Neural progenitor cell (in vitro differentiated cells): ENCODE measurements at places on chromosomes 2 and 18. TPM values are rescaled to one million over a fixed set of nuclear protein-coding genes. Genes with fewer than 3 reads are reported as not detected.

- DNase-seq = no peak
These were observed 502.6 kb upstream of the RAB12 start for GRCh38 chr18:8106603-8107002.

DNA sequence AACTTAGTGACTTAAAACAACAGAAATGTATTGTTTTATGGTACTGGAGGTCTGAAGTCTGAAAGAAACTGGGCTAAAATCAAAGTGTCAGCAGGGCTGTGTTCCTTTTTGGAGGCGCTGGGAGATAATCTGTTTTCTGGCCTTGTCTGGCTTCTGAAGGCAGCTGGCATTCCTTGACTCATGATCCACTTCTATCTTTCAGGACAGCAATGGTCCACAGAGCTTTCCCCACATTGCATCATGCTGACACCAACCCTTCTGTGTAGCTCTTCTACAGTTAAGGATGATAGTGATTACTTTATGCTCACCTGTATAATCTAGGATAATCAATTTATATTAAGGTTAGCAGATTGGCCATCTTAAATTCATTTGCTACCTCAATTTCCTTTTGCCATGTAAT lies 392.1 kb downstream of the TDRD15 start:
- DNase-seq = peak; percentile 5

GRCh38 chr18:6795307-6795706 lies 65.8 kb downstream of the ARHGAP28 start:
- no peak for DNase-seq

NLRC4 gene
- not detected in 2 replicates for total RNA-seq

DNA sequence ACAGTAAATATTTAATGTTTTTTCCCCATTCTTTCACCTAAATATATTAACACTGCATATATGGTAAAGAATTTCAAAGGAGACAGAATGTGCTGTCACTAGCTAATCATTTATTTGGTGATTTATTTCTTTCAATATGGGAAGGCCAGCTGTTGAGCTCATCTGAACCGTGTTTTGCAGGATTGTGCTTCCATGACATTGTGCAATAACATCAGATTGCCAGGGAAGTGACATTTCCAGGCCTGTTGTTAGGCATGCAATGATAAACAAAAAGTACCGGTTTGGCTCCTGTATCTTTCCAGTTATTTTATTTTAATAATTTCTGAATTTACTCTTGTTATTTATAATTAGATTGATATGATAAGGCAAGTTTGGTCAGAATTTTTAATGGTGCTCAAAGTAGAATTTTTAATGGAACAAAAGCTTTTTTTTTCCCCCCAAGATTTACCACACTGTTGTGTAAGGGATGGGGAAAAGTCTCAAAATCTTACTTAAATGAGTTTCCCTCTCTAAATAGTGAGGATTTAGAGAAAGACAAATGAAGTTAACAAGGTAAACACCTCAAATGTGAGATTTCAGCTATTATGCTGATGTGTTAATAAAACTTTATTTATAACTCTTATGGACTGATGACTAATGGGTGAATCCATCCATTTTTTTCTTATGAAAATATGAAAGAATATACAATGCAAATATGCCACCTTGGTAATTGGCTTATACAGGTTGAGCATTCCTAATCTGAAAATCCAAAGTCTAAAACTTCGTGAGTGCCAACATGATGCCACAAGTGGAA lies 52.7 kb downstream of the MALT1 start:
- DNase-seq = no peak

ZEB2 gene
- total RNA-seq = 72.9 and 106 TPM in 2 replicates

DNA sequence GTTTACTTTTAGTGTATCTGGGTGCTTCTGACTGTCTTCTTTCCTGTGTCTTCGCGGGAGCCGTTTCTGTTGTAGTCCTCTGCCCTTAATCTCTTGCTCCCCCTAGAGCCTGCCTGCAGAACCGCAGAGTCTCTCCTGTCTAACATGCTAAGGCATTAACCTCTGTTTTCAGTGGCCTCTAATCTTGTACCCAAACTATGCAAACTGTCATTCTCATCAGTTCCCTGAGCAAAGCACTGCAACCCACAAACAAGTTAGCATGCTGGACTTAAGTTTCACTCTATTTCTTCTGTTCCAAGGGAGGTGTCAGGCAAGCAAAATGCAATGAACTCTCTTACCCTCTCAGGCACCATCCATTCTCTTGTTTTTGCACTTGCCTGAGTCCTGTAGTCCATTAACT lies 138.4 kb downstream of the OTX1 start:
- peak; percentile 70 for DNase-seq

RAPGEF4 gene
- 1.1 and 1.8 TPM in 2 replicates for total RNA-seq

VIT gene
- total RNA-seq = not detected in 2 replicates

- no peak for DNase-seq
These were observed 58.8 kb upstream of the HDAC4 start for GRCh38 chr2:239459606-239460005.

DNA sequence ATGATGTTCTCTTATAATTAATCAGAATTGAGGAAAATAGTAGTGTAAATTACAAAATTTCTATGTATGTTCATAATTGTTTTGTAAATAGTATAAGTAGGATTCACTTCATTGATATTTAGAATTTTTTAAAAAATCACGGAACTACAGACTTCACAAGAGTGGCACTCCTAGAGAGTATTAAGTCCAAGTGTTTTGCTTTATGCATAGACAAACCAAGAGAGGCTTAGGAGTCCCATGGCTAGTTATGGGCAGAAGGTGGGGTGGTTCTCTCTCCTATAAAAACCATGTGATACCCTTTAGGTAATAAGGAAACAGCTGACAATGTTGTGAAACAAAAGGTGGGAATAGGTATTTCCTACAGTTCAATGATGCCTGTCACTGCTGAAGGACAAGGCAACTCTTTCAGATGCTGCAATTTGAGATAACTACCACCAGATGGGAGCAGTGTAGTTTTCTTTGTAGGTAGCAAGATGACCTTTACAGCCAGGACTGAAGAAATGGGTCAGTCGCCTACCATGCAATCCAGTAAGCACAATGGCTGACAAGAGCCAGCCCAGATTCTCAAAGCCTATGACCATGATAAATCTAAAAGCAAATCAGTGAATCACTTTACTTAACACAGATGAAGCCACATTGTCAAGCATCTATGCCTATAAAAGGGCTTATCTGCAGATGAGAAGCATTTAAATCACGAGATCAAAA lies 83.9 kb downstream of the AAK1 start:
- peak; percentile 81 for DNase-seq

- DNase-seq = no peak
These were observed 117.4 kb downstream of the RHBDD1 start for GRCh38 chr2:226953206-226953605.

PAX3 gene
- 4.6 and 4.9 TPM in 2 replicates for total RNA-seq

DNA sequence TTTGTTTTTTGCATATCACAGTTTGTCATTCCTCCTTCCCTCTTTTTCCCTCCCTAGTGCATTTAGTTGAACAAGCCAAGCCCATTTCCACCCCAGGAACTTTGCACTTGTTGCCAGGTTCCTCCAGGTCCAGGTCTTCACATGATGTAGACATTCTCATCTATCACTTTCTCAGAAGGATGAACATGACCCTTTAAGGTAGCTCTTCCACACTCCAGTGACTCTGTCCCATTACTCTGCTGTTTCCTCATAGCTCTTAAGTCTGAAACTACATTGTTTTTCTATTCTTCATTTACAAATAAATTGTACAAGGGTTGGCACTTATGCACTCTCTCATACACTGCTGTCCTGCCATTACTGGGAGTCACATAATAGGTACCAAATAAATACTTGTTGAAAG lies 6.1 kb downstream of the KYNU start:
- DNase-seq = no peak

DNA sequence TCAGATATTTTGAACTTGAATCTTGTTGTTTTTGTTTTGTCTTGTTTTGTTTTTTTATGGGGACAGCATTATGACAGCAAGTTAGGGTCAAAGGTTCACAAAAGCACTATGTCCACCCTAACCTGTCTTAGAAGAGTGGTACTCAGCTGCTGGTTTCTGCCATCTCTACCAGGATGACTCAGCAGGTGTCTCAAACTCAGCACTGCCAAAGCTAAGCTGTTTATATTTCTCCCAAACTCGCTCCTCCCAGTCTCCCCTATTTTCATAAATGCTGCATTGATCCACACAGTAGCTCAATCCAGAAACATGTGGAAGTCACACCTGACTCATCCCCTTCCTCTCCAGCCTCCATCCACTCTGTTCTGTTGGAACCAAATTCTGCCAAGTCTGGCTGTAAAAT lies 134.9 kb downstream of the ZBTB7C start:
- DNase-seq = no peak

OR6B2 gene
- not detected in 2 replicates for total RNA-seq

LYPD6 gene
- 4.1 and 4.4 TPM in 2 replicates for total RNA-seq

GRCh38 chr18:68728081-68728700 lies 13.3 kb upstream of the TMX3 start:
- no peak for DNase-seq

ADGRF3 gene
- total RNA-seq = 0.04 and 0.06 TPM in 2 replicates

- no peak for DNase-seq
These were observed 90.1 kb downstream of the TCF4 start for GRCh38 chr18:55497825-55498403.

- DNase-seq = peak; percentile 66
These were observed 51.5 kb upstream of the DCC start for GRCh38 chr18:52288403-52289004.

- DNase-seq = no peak
These were observed 876.0 kb downstream of the SLC4A3 start for GRCh38 chr2:220503431-220503830.

IL18R1 gene
- 0.07 TPM in 1 of 2 replicates, not detected in the other for total RNA-seq
